ENCODE measurements at places on chromosomes 7 and 10.

DNA sequence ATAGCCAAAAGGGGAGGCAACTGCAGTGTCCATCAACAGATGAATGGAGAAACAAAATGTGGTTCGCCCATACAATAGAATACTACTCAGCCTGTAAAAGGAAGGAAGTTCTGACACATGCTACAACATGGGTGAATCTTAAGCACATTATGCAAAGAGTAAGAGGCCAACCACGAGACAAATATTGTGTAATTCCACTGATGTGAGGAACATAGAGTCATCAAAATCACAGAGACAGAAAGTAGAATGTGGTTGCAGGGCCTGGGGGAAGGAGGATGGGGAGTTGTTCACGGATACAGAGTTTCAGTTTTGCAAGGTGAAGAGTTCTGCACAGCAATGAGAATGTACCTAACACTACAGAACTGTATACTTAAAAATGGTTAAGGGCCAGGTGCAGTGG lies 13.7 kb upstream of the C10orf71 start:
- peak; percentile 89 for DNase-seq

DNA sequence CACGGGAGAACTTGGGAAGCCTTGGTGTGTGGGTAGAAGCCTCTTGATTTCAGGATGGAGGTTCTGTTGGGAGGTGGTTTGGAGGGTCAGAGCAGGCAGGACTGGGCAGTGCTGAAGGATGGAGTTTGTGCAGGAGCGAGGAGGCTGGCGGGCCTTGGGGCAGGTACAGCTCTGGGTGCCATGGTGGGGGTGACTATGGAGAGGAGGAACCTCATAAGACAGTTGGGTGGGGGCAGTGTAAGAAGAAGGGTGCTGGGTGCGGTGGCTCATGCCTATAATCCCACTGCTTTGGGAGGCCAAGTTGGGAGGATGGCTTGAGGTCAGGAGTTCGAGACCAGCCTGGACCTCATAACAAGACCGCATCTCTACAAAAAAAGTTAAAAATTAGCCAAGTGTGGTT lies 54.7 kb upstream of the GTF2IRD1 start:
- DNase-seq, result no peak

- DNase-seq, result no peak
Observed at GRCh38 chr7:35185908-35186731, 67.8 kb downstream of the TBX20 start.

DNA sequence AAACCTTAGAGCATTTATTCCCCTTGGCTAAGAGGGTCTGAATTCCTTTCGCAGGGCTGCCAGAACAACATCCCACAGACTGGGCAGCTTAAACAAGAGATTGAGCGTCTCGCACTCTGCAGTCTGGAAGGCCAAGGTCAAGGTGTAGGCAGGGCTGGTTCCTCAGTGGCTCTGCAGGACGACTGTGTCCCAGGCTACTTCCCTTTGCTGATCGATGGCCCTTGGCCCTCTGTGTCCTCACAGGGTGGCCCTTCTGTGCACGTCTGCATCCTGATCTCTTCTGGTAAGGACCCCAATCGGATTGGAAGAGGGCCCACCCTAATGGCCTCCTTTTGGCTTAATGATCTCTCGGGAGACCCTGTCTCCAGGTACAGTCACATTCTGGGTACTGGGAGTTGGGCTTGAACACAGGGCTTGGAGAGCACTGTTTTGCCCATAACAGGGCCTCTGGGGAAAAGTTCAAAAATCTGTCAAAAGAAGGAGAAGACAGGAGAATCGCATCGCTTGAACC lies 35.1 kb upstream of the DNAJB6 start:
- no peak for DNase-seq

GRCh38 chr7:84904561-84904960 lies 282.3 kb downstream of the SEMA3D start:
- DNase-seq, result no peak

DNA sequence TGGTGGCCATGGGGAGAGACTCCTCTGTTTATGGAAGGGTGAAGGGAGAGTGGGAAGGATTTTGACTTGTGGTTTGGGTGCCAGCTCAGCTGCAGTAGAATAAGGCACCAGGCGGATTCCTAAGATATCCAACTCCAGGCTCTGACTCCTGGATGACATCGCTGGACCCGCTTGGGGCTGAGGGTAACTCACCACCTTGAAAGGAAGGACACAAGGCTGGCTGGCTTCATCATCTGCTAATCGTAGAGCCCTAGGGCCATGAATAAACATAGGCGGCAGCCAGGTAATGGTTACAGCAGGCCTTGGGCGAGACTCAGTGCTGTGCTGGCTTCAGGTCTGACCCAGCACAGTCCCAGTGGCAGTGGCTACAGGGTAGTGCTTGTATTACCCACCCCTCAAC lies 16.7 kb upstream of the LIPK start:
- no peak for DNase-seq

- no peak for DNase-seq
Observed at GRCh38 chr7:3867863-3868262, 566.8 kb downstream of the SDK1 start.

- no peak for DNase-seq
Observed at GRCh38 chr7:8913682-8914081, 480.3 kb downstream of the NXPH1 start.

GRCh38 chr7:104352736-104353135 lies 24.3 kb downstream of the LHFPL3 start:
- no peak for DNase-seq

DNA sequence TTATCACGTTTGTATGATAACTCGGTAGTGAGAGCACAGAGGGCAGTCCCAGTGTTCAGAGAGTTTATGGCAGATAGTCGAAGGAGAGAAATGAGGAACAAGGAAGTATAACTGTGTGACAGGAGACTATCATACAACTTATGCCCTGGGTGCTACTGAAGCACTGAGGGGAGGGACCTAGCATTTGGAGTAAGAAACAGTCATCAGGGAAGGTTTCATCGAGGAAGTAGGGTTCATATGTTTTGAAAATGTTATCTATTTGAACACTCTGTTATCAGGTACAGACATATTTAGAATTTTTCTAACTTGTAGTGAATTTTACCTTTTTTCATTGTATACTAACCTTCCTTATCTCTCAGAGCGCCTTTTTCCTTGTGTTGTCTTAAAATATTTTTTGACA lies 1214.4 kb upstream of the C7orf33 start:
- DNase-seq, result no peak

- DNase-seq, result no peak
Observed at GRCh38 chr10:6045314-6045848, 16.8 kb downstream of the IL2RA start.

- no peak for DNase-seq
Observed at GRCh38 chr10:644943-645334, 44.5 kb downstream of the DIP2C start.

- no peak for DNase-seq
Observed at GRCh38 chr10:10526846-10527245, 490.8 kb upstream of the CELF2 start.

- peak; percentile 67 for DNase-seq
Observed at GRCh38 chr10:65341323-65341925, 1584.4 kb upstream of the LRRTM3 start.

GRCh38 chr7:23341846-23342598 lies 42.9 kb downstream of the MALSU1 start:
- no peak for DNase-seq

GRCh38 chr7:102117743-102118142 lies 168.9 kb upstream of the SH2B2 start:
- DNase-seq, result no peak

DNA sequence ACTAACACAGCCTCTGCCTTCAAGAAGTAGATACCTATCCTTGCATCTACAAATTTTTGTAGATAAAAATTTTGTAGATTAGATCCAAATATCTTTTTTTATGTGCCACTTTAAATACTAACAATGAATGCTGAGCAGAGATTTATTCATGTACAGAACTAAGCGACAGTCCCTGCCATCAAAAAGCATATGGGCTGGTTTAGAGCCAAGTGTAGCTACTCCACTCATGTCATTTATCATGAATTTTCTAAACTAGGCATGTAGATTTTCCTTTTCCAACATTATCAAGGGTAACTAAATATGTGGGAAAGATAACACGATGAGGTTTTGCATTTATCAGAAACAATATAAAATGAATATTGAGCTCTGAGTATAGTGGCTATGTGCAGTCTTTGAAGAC lies 857.5 kb downstream of the XPNPEP1 start:
- DNase-seq, result no peak

DNA sequence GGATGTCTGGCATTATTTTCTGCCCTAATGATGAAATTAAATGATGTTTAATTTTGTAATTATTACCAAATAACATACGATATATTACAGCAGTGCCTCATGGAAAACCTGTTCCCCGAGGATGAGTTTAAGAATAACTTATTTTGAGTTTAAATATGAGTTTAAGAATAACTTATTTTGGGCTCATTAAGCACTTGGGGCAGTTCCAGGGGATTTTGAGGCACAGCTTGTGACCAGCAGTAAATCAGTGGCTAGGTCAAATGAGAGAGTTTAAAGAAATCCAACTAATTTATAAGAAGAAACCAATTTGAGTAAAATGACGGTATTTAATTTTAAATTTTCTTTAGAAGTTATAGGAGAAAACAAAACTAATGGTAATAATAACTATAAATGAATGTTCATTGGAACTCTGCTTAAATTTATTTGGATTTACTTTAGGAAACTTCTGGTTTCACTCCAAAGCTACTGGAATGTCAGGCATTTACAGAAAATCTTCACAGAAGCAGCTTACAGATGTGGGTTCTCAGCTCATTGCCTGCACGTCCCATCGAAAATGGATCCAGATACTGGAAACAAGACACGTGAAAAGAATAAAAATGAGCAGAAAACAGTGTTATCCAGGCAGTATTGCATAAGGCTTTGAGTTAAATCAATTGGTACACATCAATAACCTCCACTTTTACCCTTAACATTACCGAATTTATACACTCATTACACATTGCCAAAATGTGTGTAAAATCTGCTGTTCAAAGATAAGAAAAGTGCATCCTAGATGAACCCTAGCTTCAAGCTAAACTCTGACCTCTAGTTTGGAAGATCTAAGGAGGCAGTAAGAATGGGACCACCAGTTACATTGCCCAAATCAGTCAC lies 784.5 kb upstream of the IGFBP3 start:
- DNase-seq, result no peak

DNA sequence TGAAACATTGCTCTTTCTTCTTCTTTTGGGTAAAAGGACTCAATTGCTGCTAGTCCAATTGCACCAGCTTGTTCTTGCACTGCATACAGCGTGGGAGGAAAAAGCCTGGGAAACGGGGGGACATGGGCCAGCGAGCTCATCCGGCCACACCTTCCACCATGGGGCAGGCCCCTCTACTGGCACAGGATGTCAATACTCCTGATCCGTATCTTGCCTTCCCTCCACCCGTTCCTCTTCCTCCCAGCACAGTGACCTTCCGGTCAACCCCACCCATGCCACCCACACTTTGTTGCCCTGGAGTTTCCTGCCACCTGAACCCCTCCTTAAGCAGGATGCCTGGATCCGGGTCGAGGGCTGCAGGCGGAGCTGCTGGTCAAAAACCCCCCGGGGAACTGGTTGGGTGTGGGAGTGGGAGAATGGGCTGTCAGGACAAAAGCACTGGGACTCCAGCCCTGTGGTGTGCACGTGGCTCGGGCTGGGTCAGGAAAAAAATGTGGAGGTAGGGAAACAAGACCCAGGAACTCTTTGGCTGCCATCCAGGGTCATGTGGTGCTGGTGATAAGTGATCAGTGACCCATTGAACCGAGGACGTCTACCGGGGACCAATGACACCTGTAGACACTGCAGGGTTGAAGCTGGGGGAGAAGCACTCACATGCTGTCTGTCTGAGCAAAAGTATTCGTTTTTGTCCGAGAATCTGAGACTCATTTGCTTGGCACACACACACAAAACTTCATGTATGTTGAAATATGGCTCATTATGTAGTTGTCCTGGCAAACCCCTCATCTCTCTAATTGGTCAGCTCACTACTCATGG lies 8.1 kb downstream of the IL2RA start:
- DNase-seq, result no peak

GRCh38 chr7:134854816-134855215 lies 75.4 kb downstream of the CALD1 start:
- no peak for DNase-seq

DNA sequence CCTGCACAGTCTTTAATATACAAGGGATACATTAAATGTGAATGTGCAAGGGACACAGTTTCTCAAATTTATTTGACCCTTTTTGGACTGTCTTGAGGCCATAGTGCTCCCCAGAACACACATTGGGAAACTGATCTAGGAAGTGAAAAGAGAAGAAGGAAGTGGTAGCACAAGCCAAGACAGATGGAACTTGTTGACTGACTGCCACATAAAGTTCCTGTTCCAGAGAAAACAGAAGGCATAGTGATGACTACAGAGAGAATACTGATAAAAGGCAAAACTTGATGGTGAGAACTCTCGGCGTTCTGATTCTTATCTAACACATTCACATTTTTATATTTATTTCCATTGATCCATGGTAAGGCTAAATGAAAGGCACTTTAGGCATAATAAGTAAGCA lies 1216.4 kb downstream of the CNTNAP2 start:
- DNase-seq, result no peak

- DNase-seq, result no peak
Observed at GRCh38 chr10:4776234-4776638, 49.8 kb upstream of the AKR1E2 start.

- DNase-seq, result no peak
Observed at GRCh38 chr7:87885018-87885417, 8.7 kb downstream of the DBF4 start.
